ENCODE measurements at places on chromosomes 1 and 21.

DNA sequence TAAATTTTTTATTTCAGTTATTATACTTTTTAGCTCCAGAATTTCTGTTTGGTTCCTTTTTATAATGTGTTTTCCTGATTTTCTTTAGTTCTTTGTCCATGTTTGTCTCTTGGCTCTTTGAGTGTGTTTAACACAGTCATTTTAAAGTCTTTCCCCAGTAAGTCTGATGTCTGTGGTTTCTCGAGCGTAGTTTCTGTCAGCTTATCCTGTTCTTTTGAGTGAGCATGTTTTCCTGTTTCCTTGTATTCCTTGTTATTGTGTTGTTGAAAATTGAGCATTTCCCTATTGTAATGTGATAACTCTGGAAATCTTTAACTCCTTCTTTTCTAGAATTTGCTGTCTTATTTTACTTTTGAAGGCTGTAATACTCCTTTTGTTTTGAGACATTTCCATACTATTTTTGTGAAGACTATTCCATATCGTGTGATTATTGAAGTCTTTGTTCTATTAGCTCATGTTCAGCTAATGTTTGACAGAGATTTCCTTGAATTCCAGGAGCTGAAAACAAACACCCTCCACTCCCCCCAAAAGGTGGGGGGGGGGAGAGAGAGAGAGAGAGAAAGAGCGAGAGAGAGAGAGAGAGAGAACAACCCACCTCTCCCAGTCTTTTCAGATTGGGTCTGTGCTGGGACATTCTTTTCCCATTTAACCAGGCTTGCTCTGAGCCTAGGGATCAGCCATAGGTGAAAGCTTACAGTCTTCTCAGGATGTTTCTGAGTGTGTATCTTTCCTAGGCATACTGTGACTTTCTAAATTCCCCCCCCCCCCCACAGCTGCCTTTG lies 38.3 kb downstream of the SDCCAG8 start:
- no peak for DNase-seq

DNA sequence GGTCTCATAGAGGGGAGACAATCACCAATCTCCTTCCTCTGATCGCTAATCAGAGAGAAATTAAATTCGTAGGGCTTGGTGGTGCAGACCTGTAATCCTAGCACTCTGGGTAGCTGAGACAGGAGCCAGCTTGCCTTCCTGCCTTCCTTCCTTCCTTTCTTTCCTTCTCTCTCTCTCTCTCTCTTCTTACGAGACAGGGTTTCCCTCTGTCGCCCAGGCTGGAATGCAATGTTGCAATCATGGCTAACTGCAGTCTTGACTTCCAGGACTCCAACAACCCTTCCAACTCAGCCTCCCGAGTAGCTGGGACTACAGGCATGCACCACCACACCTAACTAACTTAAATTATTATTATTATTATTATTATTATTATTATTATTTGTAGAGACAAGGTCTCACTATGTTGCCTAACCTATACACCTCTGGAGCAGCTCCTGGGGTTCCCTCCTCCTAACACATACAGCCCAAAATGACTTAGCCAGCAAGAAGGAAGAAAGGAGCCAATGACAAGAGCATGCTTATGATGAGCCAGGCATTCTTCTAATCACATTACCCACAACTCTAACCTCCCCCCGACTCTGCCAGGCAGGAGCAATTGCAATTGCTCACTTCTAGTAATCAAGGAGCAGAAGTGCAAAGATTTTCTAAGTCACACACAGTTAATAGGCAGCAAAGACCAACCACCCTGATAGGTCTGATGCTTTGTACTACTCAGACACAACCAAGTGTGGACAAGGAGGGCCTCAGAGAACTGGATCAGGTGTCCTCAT lies 105.4 kb upstream of the F3 start:
- DNase-seq: no peak

GRCh38 chr1:66684353-66684752 lies 67.9 kb upstream of the DYNLT5 start:
- DNase-seq: no peak

DNA sequence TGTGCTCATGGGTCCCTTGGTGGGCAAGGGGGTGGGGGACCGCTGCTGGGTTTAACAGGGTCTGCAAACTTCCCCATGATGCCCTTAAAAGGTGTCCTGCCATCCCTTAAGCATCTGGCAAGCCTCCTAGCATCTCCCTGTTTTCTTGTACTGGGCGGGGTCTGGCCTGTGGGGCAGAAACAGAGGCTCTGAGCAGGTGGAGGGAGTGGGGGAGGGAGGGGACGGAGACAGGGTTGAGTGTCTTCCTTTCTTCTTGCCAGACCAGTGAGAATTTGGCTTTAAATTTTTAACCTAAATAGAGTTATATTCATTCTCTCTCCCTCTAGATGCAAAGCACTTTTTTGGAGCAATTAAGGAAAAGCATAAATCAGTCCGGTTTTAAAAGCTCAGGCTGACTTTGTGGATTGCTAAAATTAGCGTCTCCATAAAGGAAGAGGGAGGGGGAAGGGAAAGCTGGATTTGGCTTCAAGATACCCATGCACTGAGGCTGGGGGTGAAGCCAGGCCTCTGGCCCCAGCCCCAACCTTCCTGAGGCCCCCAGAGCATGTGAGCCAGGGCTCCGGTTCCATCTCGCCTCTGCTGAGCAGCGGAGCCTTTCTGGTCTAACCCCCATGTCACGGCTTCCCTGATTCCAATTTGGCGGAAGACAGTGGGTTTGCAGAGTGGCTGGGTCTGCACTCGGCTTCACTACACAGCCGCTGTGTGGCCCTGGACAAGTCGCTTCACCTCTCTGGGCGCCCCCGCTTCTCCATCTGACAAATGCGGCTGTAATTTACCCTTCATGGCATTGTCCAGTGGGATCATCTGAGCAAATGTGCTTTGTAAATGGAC lies 25.3 kb downstream of the IGSF21 start:
- DNase-seq: no peak

DNA sequence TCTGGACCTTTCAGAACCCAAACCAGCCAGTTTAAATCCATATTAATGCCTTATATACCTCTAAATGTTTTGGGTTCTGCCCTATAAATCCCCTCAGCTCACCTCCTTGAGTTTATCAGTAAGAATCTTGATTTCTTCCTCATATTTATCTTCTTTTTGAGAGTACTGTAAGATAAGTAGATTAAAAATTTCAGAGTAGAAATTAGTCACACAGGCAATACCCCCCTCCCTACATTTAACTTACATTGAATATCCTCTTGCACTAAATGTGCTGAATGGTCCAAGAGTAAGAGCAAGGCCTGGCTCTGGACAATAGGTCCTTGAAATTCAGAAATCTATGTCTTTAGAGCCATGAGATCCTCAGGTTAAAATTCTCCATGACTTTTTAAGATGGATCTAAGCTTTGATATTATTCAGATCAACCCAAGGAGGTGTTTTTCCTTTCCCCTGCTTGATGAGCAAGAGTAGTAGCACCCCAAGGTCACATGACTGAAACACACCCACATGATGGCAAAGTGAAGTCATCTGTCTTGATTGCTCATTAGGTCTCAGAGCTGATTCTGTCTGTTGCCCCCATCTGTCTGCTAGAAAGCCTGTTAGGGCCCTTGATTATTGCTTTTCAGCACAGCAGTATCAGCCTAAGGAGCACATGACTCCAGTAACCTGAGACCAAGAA lies 15.8 kb upstream of the NUP210L start:
- DNase-seq: peak; percentile 46

DNA sequence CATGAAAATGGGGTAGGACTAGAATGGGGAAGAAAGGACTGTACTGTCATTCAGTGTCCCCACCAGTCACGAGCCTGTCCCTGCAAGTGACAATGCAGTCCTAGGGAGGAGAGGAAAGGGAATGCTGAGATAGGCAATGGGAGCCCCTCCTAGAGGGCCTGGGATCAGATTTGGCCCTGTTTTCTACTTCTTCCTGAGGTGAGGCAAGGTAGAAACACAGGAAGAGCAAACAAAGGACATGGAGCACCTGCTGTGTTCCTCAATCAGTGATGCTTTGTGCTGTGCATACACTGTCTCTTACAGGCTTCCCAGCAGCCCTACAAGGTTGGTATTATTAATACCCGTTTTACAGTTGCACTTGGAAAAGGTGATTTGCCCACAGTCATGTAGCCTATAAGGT lies 6.1 kb downstream of the FABP3 start:
- no peak for DNase-seq

GRCh38 chr1:169670836-169671235 lies 40.6 kb downstream of the SELL start:
- DNase-seq: no peak

GRCh38 chr1:221397606-221398005 lies 344.3 kb downstream of the DUSP10 start:
- DNase-seq: no peak

GRCh38 chr1:114660238-114660637 lies 9.6 kb downstream of the DENND2C start:
- no peak for DNase-seq

- DNase-seq: no peak
Observed at GRCh38 chr1:209688746-209689234, 13.6 kb downstream of the G0S2 start.

- no peak for DNase-seq
Observed at GRCh38 chr1:232795497-232796053, 9.6 kb upstream of the MAP10 start.

DNA sequence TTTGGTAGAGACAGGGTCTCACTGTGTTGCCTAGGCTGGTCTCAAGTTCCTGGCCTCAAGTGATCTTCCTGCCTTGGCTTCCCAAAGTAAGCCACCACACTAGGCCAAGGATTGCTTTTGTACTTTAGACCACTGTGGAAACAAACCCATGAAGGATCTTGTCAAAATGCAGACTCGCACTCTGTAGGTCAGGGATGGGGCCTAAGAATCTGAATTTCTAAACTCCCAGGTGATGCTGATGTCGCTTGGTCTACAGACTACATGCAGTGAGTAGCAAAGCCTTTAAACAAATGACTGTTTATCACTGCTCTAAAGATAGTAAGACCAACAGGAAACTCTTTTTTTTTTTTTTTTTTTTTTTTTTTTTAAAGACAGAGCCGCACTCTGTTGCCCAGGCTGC lies 54.1 kb upstream of the MUTYH start:
- no peak for DNase-seq

GRCh38 chr1:91201694-91202093 lies 179.9 kb upstream of the ZNF644 start:
- no peak for DNase-seq

GRCh38 chr1:96752394-96752793 lies 30.8 kb downstream of the PTBP2 start:
- DNase-seq: no peak

- DNase-seq: no peak
Observed at GRCh38 chr1:159229896-159230295, 25.2 kb downstream of the ACKR1 start.

- no peak for DNase-seq
Observed at GRCh38 chr1:26290122-26290881, 10.4 kb downstream of the SH3BGRL3 start.

GRCh38 chr1:170927955-170928840 lies 7.1 kb upstream of the MROH9 start:
- DNase-seq: no peak

- no peak for DNase-seq
Observed at GRCh38 chr1:18960821-18961220, 4.3 kb upstream of the IFFO2 start.

GRCh38 chr1:117370071-117370470 lies 2.8 kb downstream of the MAN1A2 start:
- no peak for DNase-seq

DNA sequence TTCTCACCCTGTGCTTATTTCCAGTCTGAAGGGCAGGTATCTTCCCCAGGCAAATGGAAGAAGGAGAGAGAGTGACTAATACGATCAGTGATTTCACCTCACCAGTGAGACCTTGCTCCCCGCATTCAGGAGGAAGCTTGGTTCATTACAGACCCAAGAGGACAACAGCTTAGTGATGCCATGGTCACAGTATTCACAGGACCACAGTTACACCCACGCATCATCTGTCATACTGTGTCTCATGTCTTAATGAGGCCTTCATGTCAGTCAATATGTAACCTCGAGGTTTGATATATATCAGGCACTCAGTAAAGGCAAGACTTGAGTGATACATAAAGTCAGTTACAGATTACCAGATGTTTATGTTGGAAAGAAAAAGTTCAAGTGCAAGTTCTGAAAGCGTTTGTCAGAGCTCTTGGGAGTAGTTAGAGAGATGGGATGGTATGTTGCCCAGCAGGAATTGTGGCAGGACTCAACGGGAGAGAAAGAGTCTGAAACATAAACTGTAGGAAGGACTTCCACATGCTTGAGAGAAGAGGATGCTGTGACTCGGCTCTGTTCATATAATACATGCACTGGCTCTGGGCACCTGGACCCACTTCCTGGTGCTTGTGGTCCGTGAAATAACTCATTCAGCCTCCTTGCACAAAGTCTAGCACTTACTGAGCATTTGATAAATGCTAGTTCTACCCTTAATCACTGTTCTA lies 33.3 kb downstream of the GNPAT start:
- DNase-seq: no peak
